ENCODE measurements at places on chromosomes 2 and 18.
A peak's percentile ranks its signal among the peaks of the same experiment; 100 is the strongest.

- DNase-seq, result no peak
Observed at GRCh38 chr2:207230261-207231105, 64.7 kb upstream of the KLF7 start.

DNA sequence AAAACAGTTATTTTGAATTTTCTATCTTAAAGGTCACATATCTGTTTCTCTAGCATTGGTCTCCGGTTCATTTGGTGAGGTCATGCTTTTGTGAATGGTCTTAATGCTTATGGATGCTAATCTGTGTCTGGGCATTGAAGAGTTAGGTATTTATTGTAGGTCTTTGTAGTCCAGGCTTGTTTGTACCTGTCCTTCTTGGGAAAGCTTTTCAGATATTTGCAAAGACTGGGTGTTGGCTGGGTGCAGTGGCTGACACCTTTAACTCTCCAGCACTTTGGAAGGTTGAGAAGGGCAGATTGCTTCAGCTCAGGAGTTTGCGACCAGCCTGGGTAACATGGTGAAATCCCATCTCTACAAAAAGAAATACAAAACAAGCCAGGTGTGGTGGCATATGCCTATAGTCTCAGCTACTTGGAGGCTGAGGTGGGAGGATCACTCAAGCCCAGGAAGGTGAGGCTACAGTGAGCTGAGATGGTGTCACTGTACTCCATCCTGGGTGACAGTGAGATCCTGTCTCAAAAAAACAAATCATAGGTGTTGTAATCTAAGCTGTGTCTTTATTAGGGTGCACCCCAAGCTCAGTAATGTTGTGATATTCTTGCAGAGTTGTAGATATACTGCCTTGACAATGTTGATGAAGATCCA, 82.3 kb downstream of the FAM117B start:
- no peak for DNase-seq

DNA sequence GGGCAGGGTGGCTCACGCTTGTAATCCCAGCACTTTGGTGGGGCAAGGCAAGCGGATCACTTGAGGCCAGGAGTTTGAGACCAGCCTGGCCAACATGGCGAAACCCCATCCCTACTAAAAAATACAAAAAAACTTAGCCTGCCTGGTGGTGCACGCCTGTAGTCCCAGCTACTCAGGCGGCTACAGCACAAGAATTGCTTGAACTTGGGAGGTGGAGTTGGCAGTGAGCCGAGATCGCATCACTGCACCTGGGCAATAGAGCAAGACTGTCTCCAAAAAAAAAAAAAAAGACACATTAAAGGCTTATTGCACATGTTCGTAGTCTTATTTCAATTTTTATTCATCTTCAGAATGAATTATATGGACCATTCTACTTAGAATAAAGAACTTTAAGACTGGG, 110.2 kb downstream of the BMPR2 start:
- DNase-seq, result no peak

DNA sequence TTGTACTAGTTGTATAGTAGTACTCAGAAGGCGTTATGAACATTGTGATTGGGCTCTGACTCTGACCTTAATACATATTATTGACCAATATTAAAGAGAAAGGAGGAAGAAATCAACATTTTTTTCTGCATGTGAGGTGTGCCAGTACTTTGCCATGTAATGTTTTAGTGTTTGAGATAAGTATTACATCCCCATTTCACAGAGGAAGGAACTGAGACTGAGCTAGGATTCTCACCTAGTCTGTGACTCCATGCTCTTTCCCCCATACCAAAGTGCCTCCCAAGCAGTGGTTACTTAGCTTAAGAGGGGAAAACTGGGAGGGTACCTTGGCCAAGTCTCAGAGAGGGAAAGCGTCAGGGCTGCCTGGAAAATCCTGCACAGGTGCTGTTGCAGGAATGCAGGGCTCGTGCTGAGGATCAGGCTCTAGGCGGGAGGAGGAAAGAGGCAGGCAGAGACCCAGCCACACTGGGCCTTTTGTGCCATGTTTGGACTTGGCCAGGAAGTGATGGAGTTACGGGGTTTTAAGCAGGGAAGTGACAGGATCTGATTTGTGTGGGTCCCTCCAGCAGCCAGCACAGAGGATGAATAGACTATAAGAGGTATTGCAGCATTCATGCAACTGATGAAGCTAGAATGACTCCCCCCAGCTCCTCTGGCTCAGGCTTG, 1.7 kb downstream of the PNKD start:
- DNase-seq, result no peak

DNA sequence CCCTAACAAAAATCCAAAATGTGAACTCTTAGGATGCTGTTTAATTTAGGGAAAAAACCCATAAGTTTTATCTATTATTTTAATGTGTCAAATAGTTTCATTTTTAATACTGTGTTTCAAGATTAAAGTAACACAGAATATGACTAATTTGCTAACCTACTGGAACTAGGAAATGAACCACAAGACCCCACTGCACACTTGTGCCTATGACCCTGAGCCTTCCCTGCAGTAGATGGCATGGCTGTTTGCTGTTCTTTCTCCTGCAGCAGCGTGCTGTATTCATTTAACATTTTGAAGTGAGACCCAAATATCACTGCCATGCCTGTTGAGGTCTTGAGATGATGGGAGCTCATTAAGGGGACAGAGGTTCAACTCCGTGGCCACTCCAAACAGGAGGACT, 565.2 kb upstream of the NRP2 start:
- no peak for DNase-seq

DNA sequence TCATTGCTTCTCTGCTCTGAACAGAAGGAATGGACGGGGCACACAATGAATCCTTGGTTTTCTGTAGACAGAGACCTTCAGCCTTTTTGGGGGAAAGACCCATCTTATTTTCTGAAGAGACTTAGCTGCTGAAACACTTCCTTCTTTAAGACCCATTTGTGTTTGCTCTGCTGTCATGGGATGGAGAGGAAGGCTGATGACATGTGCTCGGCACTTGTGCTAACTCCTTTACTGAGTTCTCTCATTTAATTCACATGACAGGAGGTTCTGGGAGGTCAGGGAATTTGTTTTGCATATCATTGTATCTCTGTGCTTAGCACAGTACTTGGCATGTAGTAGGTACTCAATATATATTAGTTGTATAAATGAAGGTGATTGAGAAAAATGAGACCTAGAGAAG, 39.0 kb downstream of the OXER1 start:
- no peak for DNase-seq

DNA sequence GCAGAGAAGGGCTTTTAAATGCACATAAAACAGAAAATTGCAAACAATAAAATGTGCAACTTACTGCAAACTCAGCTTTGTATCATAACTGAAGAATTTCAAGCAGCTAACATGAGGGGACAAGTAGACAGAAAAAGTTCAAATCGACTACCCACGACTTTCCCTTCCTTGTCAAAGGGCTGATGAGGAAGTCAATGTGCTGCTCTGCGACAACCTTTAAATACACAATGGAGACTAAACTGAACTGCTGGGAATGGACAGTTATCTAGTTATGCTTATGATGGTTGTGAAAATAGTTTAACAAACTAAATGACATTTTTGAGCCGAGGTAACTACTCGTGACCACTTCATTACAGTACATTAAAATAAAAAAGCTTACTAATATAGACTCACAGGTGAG, 84.1 kb downstream of the INO80D start:
- no peak for DNase-seq

DNA sequence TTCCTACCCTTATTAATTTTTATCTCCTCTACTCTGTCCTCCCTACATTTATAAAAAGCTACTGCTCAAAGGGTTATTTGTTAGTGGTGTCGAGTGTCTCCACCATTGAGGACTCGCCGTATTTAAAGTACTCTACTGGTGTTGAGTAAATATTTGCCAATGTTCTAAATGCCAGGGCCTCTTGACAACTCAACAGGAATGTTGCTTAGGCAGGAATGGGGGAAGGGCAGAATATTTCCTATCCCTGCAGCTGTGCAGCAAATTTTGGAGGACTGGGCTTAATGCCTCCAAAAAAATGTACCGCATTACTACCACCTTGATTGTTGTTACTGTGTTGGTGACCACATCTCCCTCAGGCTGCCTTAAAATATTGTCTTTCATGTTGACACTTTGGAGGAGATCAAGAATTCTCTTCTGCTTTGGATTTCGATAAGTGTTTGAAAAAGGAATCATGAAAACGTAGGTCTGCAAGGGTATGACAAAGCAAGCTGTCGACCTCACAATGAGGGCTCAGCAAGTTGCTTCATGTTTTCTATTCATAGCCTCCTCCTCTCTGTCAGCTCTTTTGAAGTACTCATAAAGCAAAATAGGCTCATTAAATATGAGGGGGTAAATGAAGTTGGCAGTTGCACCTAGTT, 84.3 kb downstream of the EFEMP1 start:
- DNase-seq, result no peak

GRCh38 chr2:24972315-24972961, 683 bp upstream of the DNAJC27 start:
- peak; percentile 28 for DNase-seq

DNA sequence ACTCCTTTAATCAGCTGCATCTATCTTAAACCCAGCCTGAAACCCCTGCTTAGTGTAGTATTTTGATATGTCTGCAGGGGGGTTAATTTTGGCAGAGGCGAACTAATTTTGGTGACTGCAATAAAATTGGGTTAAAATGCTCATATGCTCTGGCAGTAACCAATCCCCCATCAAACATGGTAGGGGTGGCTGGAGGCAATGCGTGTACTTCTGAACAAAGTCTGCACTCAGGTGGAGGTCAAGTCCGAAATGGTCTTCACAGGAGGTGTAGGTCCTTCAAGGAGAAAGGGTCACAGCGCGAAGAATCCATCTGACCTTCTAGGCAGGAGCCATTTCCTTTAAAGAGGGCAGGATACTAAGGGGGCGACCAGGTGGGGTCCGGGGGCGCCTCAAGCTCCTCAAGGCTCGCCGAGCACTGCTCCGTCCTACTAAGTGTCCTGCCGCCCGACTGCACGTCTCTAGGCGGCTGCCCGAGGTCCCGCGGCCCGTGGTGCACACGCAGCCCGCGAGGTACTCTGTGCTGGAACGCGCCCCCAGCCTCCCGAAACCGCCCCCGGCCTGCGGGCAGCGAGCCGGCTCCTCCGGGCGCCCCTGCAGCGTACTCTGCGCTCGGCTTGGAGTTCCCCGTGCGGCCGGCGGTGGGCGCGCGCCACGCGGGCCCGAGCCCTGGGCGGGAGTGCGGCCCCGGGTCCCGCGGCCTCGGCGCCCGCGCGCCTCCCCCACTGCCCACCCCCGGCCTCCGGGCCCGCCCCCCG, 1.7 kb upstream of the LDLRAD4 start:
- peak; percentile 21 for DNase-seq

DNA sequence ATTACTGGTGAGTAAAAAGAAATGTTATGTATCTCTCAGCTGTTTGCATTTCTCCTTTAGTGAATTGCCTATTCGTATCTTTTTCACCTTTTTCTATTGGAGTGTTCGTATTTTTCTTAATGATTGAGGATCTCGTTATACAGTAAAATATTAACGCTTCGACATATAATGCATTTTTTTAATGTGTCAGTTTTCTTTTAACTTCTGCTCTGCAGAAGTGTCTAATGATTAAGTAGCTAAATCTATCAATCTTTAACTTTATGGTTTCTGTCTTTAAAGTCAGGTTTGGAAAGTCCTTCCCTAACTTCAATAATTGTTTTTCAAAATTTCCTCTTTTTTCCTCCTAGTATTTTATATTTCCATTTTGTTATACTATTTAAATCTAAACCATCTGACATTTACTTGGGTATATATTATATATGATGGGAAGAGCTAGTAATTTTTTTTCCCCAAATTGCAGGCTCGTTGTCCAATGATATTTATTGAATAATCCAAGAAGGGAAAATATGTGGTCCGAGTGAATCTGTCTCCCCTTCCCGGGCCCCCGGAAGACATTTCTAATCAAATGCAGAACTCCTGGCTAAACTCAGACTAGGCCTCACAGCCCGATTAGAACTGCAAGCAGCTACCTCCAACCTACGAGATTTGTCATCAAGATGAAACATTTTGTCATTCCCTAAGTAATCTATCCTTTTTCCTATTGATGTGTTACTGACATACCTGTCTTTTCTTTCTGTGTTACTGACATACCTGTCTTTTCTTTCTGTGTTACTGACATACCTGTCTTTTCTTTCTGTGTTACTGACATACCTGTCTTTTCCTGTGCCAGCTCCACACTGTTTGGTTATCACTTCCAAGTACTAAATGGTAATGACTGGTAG, 17.2 kb downstream of the PCBP1 start:
- no peak for DNase-seq

GRCh38 chr18:3115447-3116030, 102.6 kb upstream of the LPIN2 start:
- DNase-seq, result no peak

- DNase-seq, result no peak
Observed at GRCh38 chr2:233968556-233968955, 51.4 kb downstream of the TRPM8 start.

DNA sequence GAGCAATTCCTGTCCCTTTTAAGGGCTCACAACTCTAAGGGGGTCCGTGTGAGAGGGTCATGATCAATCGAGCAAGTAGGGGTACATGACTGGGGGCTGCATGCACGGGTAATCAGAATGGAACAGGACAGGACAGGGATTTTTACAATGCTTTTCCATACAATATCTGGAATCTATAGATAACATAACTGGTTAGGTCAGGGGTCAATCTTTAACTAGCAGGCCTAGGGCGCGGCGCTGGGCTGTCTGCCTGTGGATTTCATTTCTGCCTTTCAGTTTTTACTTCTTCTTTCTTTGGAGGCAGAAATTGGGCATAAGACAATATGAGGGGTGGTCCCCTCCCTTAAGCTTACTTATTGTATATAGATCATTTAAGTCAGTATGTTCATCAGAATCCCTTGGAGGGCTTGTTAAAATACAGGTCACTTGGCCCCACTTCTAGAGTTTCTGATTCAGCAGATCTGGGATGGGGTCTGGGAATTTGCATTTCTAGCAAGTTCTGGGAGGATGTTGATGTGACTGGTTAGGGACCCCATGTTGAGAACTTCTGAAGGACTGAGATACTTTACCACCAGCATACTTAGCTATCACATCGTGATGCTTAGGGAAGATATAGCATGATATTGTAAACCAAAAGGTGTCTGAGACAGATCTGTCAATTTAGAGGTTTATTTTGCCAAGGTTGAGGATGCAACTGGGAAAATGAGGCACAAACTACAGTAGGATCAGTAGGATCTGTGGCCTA, 2.8 kb upstream of the INPP4A start:
- no peak for DNase-seq

- DNase-seq, result no peak
Observed at GRCh38 chr2:72198532-72199241, 51.0 kb upstream of the CYP26B1 start.

GRCh38 chr18:9913526-9914333, at the start of gene VAPA:
Gene VAPA (plus strand): TSS chr18:9914016. CDS start chr18:9914257, 241 bp downstream.
- DNase-seq, result peak; percentile 89

DNA sequence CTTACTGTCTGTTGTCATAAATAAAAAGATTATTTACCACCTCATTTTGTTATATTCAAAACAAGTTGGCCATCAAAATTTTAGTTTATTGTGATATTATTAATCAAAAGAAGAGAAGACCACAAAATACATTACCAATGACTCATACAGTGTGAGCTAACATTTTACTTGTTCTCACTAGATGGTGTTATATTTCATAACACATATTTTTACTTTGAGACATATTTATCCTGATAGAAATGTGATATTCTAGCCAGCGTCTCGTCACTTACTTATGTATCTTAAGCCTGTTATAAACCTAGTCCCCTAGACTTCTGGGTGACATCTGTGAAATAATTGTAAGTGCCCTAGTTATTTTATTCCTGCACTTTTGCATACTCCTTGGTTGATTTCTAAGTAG, 263.2 kb downstream of the CDH7 start:
- DNase-seq, result no peak

- no peak for DNase-seq
Observed at GRCh38 chr2:112343827-112344585, 68.6 kb downstream of the ZC3H6 start.
